ENCODE measurements at places on chromosomes 16 and 17.
A peak's percentile ranks its signal among the peaks of the same experiment; 100 is the strongest.

DNA sequence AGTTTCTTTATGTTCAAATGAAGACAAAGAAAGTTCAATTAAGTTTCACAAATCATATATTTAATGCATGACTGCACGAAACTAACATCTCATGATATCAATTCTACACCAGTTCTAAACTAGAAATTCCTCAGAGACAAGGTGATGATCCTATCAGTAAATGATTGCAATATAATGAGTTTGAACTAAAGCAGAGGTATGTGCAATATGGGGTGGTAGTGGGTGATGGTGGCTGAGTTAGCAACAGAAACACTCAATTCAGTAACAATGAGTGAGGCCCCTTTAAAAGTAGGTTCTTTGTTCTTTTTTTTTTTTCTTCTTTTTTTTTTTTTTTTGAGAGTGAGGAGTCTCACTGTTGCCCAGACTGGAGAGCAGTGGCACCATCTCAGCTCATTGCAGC is 1551.7 kb upstream of the GOT2 start:
- DNase-seq, result no peak

DNA sequence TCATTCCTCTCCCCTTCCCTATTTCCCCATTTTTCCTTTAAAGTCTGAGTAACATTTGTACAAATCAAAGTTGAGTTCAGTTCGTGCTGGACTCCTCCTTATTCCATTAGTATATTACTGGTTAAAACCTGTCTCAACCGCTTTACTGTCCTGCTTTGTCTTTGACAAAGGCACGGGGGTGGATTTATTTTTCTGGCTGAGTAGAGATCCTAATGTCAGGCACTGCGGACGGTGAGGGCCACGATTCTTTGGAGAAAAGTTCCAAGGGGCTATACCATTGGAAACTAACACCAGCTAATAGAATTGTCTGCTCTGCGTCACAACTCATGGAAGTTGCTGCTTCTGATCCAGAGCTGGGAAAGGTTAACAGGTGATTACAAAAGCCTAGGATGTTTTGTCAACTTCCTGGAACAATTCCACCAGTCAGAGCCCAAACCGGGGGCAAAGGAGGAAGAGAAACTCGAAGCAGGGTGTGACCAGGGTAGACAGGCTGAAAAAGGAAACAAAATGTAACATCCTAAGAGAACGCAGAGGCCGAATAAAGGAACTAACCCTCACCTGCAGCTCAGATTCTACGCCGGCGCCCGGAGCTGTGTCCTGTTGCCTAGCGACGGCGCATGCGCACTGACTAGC is 12.4 kb downstream of the TAT start:
- no peak for DNase-seq

- DNase-seq, result no peak
Observed at GRCh38 chr16:11278681-11279628, 2.2 kb downstream of the PRM1 start.

DNA sequence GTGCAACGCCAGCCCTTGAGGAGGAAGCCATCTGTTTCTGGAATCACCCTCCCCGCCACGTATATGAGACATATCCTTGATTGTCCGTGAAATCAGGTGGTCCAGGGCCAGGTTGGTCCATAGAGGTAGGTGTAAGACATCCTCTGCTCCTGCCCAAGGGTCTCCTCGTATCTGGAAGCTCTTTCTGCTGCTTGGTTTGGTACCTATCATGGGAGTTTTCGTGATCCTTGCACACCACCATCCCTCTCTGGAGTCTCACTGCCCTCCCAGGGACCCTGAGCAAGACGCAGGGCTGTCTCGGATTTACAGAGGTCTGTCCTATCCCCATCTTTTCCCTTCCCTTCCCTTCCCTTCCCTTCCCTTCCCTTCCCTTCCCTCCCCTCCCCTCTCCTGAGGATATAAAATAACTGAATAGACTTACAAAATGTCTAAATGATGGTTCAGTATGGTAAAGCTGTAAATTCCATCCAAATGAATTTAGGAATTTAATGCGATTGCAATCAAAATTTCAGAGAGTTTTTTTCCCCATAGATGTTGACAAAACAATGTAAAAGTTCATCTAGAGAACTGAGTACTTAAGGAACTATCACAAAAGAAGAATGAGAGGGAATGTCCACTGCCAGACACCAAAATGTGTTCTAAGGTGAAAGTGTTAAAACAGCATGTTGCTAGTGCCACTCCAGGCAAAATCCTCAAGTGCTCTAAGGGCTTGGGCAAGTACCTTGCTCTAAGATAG is 2.0 kb upstream of the CCDC42 start:
- no peak for DNase-seq

DNA sequence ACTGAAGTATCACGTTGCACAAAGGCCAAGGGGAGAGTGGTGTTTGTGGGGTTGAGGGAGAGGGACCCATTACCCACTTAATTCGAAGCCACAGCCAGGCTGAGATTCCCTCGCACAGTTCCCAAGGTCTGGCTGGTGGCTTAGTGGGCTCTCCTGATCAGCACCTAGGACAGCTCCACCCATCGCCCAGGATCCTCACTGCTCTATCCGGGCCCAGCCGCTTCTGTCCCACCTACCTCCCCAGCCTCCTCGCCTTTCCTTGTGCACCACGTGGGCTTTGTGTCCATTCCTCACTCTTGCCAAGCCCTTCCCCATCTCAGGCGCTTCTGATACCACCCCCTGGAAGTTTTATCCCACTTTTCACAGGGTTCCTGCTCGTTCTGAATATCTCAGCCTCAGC is 163.5 kb downstream of the CCT6B start:
- DNase-seq, result no peak

GRCh38 chr17:36869856-36870719 is 67.2 kb upstream of the LHX1 start:
- DNase-seq, result no peak

DNA sequence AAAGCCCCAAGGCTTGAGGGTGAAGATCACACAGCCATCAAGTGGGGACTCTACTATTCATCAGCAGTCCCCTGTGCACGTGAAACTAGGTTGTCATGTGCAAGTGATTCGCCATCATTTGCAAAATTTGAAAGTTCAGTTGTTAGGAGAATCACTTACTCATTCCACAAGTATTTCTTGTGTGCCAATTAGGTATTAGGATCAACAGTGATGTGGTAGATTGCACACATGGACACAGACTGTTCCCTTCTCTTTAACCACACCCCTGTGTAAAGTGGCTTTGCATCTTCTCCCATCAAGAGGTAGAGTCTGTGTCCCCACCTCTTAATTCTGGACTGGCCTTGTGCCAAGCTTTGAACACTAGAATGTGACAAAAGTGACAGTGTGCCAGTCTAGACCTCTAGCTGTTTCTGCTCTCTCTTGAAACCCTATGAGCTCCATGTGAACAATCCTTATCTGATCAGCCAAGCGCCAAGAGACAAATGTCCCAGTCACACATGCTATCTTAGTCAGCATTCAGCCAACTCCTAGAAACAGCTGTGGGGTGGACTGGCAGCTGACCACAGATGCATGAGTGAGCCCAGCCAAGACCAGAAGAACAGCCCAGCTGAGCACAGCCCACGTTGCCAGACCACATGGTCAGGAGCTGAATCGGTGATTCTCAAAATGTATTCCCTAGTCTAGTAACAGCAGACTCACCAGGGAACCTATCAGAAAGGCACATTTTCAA is 31.5 kb upstream of the SHISA9 start:
- no peak for DNase-seq

- no peak for DNase-seq
Observed at GRCh38 chr16:75497558-75497957, 2.3 kb upstream of the CHST6 start.

- no peak for DNase-seq
Observed at GRCh38 chr17:19304209-19304608, 58.3 kb downstream of the B9D1 start.

- no peak for DNase-seq
Observed at GRCh38 chr16:88390735-88391134, 8.0 kb downstream of the ZNF469 start.

- DNase-seq, result no peak
Observed at GRCh38 chr16:29831490-29831889, 11.2 kb downstream of the MVP start.

- DNase-seq, result no peak
Observed at GRCh38 chr17:60372790-60373483, 19.0 kb downstream of the USP32 start.

GRCh38 chr16:10988164-10988803 is 43.9 kb downstream of the CLEC16A start:
- DNase-seq, result peak; percentile 62

- DNase-seq, result no peak
Observed at GRCh38 chr16:79767421-79768275, 167.1 kb upstream of the MAF start.

DNA sequence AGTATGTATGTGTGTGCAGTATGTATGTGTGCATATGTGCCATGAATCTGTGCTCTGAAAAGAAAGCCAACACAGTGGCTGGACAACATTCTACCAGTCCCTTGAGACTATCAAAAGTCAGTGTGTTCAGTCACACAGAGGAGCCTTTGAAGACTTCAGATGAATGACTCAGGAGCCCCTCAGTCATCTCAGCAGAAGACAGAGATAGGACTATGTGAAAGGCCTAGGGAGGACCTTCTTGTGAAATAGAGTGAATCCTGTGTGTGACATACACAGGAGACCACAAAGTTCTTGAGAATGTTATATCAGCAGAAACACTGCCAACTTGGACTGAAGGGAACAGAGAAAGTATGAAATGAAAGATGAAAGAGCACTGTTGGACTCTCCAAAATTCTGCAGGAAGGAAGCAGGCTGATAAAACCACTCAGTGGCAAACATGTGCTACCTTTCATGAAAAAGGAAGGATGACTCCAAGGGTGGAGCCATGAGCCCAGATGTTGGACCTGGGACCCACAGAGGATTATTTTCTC is 108.4 kb downstream of the METRNL start:
- DNase-seq, result no peak

GRCh38 chr17:55377671-55378275 is 43.9 kb downstream of the MMD start:
- no peak for DNase-seq

DNA sequence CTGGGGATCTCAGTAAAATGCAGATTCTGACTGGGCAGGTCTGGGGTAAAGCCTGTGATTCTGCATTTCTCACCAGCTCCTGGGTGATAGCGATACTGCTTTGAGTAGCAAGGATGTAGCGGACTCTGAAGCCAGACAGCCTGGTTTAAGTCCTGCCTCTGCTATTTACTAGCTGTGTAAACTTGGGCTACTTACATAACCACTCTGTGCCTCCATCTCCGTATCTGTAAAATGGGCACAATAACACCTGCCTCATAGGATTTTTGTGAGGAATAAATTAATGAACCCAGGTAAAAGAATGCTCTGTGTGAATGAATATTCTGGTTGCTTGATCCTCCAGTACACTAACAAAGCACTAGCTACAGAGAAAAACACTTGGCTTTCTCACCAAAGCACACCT is 54.4 kb downstream of the TMEM132E start:
- DNase-seq, result no peak

DNA sequence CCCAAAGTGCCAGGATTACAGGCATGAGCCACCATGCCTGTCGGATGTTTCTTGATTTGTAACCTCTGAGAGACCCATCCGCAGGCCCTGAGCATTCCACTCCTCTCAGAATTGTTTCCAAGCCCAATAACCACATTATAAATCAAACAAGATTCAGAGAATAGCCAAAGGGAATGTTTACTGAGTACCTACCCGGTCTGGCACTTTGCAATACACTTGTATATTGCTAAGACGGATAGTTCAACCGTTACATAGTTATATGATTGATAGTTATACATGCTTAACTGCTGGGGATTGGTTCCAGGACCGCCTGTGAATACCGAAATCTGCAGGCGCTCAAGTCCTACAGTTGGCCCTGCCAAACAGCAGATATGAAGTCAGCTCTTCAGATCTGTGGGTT is 3.0 kb upstream of the KAT8 start:
- DNase-seq, result no peak

DNA sequence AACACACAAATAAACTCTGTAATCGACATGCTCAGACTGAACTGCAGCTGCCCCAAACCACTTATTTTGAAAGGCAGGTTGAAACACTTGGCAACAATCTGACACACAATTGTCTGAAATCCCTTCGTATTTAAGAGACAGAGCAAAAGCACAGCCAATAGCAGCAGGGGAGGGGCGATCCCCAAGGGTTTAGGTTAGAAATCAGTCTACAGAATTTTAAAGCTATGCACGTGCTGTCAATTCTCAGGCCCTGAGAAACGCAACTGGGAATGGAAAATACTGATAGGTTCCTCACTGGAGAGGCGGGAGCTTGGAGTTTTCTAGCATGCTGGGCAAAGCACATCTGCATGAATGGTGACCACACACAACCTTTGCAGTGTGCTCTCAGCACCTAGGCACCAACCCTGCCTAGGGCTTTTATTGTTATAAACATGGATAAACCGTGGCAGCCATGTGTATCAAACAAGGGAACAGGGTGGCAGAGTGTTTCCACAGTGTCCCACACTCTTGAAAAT is 168.0 kb downstream of the AATF start:
- DNase-seq, result no peak

- DNase-seq, result no peak
Observed at GRCh38 chr16:67349172-67349571, 22.6 kb downstream of the LRRC36 start.

GRCh38 chr17:27226611-27227230 is 67.2 kb upstream of the WSB1 start:
- DNase-seq, result no peak

DNA sequence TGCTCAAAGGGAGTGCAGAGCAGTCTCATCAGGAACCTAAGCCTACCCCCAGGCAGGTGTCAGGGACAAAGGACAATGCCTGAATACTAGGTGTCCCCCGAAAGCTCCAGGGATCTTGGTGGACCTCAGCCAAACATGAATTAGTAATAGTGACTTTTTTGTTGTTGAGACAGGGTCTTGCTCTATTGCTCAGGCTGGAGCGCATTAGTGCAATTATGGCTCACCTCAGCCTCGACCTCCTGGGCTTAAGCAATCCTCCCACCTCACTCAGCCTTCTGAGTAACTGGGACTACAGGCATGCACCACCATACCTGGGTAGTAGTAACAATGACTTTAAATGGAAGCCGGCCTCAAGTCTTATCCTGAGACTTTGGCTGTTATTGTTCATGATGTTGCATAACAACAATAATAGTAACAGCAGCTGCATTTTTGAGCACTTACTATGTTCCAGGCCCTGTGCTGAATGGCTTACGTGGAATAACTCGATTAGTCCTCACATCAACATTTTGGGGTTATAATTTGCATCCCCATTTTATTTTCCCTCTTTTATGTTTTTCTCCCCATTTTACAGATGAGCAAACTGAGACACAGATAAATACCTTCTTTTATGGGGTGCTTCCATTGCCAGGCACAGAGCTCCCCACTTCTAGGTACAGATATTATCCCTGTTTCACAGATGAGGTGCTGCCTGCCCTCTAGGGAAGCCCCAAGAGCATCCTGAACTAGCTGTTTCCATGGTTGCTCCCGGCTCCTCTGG is 19.5 kb downstream of the CNGB1 start:
- DNase-seq, result no peak
